Mesenteric fat pad (tissue), 1 donor: ENCODE measurements at places on chromosomes 3 and 15. TPM values are rescaled to one million over a fixed set of nuclear protein-coding genes. Genes with fewer than 3 reads are reported as not detected.

The FES gene
- 68.4 TPM for total RNA-seq

GRCh38 chr15:34206011-34206410 lies 3.9 kb downstream of the KATNBL1 start:
- DNase-seq: no peak

DNA sequence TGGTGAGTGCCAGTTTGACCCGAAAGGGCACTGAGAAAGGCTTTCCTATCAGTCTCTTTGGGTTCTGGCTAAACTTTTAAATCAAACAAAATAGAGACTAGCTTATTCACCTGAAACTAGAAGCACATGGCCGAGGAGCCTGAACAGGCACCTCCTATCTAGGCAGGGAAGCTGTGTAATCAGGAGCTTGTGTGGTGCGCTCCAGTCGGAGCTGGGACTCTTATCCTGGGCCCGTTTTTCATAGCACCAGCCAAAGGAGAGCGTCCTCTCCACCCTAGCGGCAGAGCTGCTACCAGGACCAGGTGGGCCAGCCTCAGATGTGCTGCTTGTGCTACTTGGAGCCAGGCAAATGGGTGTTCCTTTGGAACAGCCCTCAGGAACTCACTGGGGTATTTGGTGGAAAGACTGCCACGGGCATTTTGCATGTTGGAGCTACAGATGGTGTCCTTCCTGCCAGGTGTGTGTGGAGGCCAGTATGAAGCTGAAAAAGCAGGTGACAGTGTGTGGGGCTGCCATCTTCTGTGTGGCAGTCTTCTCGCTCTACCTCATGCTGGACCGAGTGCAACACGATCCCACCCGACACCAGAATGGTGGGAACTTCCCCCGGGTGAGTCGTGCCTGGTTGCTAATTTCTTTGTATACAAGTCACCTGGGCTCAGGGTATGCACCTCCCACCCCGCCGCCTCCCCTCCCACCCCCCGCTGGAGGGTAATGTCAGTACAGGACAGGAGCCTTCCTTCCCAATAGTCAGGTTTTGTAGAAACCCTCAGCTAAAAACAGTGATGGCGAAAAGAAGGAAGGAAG lies 833 bp downstream of the MAN2A2 start:
- no peak for DNase-seq

DNA sequence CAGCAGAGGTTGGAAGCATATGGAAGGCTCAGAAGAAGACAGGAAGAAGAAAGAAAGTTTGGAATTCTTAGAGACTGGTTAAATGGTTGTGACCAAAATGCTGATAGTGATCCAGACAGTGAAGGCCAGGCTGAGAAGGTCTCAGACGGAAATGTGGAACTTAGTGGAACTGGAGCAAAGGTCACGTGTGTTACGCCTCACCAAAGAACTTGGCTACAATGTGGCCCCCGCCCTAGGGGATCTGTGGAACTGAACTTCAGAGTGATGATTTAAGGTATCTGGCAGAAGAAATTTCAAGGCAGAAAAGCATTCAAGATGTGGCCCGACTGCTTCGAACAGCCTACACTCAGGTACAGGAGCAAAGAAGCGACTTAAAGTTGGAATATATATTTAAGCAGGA lies 83.1 kb downstream of the MYO5A start:
- no peak for DNase-seq
